NCI-H2081 treated with DMSO at 0.1 percent for 48 hours (cell line): ENCODE measurements at places on chromosomes 5 and 9.

- DNase-seq = no peak
Observed at GRCh38 chr5:5629607-5629978, 207.1 kb downstream of the ICE1 start.

DNA sequence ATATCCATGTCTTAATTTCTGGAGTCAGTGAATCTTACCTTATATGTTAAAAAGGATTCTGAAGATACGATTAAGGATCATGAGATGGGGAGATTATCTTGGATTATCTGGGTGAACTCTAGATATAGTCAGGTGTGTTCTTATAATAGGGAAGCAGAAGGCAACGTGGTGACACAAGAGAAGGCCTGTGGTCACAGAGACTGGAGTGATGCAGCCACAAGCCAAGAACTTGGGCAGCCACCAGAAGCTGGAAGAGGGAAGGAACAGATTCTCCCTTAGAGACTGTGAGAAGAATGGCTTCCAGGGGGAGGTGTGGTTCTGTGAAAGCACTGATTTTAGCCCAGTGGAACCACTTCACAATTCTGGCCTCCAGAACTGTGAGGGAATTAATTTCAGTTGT lies 177.4 kb downstream of the ELAVL2 start:
- DNase-seq = no peak

- DNase-seq = no peak
Observed at GRCh38 chr5:95900383-95900958, 61.2 kb downstream of the ELL2 start.

DNA sequence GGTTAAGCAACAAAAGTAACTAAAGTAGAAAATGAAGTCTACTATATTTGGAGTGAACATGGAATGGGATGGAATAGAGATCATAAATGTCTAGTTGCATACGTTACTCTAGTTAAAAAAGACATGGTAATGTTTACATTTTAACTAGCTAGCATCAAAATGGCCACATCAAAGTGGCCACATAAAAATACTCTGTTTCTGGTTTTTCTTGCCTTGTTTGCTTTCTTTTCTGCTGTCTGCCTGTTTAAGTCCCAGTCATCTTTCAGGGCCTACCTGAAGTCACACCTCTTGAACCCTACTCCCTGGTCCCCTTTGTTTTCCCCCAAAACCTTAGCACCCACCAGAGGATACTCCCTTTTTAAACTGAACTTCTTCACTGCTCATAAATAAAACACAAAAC lies 6.4 kb upstream of the KIF2A start:
- no peak for DNase-seq
